ENCODE measurements at places on chromosomes 2 and 18.
A peak's percentile ranks its signal among the peaks of the same experiment; 100 is the strongest.

GRCh38 chr2:1088192-1088860 is 137.7 kb downstream of the SNTG2 start:
- no peak for DNase-seq

- no peak for DNase-seq
Observed at GRCh38 chr2:46385786-46386577, 88.8 kb downstream of the EPAS1 start.

- no peak for DNase-seq
Observed at GRCh38 chr2:136012315-136012714, 26.9 kb upstream of the DARS1 start.

DNA sequence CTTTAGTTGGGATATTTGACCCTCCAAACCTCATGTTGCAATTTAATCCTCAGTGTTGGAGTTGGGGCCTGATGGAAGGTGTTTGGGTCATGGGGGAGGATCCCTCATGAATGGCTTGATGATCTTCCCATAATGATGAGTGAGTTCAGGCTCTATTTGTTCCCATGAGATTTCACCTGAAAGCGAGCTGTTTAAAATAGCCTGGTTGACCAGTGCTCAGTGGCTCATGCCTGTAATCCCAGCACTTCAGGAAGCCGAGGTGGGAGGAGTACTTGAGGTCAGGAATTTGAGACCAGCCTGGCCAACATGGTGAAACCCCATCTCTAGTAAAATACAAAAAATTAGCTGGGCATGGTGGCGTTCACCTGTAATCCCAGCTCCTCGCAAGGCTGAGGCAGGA is 14.9 kb upstream of the PSME4 start:
- no peak for DNase-seq

DNA sequence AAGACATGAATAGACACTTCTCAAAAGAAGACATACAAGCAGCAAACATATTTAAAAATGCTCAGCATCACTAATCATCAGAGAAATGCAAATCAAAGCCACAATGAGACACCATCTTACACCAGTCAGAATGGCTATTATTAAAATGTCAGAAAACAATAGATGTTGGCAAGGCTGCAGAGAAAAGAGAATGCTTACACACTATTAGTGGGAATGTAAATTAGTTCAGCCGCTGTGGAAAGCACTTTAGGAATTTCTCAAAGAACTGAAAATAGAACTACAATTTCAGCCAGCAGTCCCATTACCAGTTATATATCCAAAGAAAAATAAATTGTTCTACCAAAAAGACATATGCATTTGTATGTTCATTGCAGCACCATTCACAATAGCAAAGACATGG is 61.7 kb downstream of the STRADB start:
- DNase-seq: no peak

GRCh38 chr2:10062931-10063365 is 17.3 kb downstream of the CYS1 start:
- no peak for DNase-seq

GRCh38 chr2:165691615-165692014 is 102.4 kb downstream of the GALNT3 start:
- DNase-seq: no peak

DNA sequence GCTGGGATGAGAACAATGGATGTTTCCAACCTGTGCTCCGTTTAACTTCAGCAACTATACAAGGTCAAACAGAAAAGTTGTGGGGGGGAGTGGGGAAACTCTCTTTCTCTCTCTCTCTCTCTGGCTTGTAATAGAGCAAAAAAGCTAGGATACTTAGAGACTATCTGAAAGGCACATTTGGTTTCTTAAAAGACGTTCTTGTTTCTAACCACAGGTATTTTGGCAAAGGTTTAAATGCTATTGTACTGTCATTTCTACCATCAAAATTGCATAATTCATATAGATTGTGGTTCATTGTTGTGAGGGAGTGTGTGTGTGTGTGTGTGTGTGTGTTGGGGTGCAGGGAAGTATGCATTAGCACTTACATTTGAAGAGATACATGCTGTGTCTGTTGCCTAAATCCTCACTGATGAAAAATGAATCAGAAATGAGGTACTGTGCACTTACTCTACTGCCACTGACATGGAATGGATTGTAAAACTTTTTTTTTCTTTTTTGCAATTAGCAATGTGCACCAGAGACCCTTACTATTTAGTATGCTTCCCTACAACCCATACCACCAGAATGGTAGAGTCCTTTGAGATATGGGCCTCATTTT is 841.0 kb upstream of the PIK3C3 start:
- DNase-seq: no peak

GRCh38 chr2:229660951-229661350 is 53.4 kb downstream of the DNER start:
- DNase-seq: no peak

- peak; percentile 24 for DNase-seq
Observed at GRCh38 chr2:218722876-218723785, 12.5 kb downstream of the TTLL4 start.

GRCh38 chr2:207238831-207239701 is 73.3 kb upstream of the KLF7 start:
- DNase-seq: peak; percentile 81

DNA sequence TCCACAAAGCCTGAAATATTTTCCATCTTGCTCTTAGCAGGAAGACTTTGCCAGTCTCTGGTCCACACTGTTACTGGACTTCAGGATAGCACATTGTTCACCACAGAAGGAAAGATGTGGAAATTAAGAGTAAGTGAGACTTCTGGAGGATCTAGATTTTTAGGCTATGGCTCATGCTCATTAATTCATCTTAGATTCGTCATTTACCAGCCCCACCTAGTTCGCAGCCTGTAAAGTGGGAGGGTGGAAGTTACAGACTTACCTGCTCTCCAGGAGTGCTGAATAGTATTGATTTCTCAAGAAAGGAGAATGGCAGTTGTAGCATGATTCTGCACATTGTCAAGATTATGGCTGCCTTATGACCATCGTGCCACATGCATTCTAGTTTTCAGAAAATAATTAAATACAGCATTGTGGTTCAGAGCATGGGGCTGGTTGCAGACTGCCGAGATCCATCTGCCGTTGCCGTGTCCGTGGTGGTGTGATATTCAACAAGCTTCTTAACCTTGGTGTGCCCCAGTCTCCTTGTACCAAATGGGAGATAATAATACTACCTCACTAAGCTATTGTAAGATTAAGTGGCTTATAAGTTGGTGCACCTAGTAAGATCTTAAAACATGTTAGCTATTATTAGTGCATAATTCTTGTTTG is 56.8 kb downstream of the RNF144A start:
- DNase-seq: no peak

- DNase-seq: peak; percentile 27
Observed at GRCh38 chr2:230814616-230815015, 50.1 kb upstream of the ITM2C start.

DNA sequence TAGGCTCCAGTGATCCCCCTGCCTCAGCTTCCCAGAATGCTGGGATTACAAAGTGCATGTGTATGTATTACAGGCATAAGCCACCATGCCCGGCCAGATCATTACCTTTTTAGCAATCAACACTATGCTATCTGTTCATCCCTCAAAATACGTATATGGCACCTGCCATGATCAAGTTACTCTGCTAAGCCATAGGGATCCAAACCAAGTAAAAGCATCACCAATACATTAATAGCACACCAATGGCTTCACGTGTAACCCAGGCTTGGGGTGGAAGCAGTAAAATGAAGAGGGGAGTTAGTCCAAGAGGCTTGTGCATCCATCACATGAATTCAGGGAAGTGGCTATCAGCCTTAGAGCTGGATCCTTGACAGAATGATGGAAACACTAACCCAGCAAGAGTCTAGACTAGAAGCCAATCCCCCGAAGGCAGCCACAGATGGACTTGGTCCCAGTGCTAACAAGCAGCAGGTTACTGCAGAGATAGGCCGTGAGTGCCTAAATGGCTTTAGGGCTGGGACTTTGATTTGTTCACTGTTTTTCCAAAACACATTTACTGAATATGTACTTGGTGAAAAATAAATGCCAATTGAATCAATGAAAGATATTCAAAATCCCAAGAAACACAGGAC is 11.3 kb downstream of the HDLBP start:
- no peak for DNase-seq

DNA sequence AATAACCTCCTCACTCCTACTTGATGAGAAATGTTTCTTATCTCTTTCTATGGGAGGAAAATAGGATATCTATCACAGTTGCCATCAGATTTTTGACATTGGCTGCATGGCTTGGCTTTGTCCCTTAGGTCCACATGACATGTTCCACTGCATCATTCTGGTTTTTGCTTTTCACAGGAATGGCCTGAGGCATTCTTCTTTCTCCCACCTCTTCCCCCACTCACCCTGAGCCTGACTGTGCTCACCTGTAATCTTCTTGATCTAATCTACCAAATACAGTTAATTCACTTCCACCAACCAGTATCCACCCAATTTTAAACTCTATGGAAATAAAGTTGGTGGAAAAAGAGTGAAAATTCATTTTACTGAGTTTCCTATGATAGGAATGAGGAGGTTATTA is 763.5 kb upstream of the CELF4 start:
- DNase-seq: no peak

DNA sequence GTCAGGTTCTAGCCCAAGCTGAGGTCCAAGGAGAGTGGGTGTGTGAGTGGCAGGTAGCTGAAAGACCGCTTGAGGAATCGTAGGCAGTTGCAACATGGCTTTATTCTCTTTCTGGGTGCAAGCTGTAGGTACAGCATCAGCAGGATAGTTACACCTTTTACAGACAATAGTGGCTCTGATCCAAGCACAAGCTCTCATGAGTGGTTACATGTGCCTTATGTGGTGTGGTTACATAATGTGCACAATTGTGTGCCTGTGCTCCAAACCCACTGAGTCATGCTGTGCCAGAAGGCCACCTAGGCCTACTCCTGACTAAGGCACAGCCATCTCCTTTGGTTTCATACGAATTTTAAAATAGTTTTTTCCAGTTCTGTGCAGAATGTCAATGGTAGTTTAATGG is 227.6 kb downstream of the SATB2 start:
- peak; percentile 32 for DNase-seq

DNA sequence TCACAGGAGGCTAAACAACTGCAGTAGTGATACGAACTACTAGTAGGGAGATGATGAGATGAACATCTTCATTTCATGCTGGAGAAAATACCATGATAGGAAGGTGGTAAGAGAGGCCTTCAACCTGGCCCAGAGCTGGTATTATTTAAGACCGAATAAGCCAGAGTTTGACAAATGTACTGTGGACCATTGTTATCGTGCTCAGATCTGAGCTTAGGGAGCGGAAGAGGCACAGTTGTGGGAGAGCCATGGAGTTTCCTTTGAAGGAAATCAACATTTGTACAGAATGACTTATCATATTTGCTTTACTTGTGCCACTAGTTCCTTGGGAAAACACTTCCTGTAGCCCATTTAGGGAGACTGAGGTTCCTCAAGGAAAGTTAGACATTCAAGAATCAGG is 260.6 kb upstream of the TNP1 start:
- no peak for DNase-seq

DNA sequence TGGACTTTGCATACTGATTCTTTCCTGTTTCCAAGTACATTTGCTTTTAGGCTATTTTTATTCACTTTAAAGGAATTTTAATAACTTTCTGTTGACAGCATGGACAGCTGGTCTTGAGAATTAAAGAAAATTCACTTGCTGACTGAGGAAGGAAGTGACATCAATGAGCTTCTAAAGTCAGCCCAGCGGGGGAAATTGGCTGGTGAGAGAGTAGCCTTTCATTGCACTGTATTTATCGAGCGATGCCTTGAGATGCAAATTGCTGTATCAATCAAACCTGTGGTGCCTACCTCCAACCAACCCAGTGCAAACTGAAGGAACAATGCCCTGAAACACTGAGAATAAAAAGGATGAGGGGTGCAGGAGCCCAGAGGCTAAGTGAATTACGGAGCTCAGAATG is 91.4 kb upstream of the AQP4 start:
- DNase-seq: peak; percentile 5

DNA sequence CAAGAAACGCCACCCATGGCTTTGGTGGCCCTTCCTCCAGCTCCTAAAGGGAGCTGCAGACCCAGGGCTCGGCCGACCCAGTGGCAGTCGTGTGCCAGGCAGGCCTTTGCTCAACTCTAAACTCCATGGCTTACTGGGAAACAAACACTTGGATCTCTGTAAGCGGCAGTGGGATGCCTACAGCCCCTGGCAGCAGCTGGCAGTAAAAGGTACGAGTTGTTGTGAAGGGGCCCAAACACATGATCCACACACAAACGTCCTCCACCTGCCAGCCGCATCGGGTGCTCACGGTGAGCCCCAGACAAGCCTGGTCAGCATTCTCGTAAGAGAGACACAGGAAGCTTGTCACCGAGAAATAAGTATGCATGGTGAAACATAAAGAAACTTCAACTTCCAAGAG is 214.9 kb downstream of the MGAT5 start:
- no peak for DNase-seq

DNA sequence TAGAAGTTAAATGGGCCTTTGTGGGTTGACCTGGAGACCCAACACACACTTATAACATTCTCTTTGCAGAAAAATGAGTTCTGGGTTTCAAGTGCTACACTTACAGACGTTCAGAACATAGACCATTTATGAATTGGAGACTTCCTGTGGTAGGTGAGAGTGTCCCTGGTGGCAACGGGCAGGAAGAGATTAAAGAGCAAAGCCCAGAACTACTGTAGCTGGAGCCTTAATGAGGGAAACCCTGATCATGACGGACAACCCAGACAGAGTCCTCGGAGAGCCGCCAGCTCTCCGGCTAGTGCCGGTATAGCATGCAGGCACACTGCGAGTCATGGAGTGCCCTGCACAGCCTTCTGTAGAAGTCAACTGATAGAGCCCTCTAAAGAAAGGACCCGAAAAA is 44.5 kb upstream of the RMDN2 start:
- no peak for DNase-seq

DNA sequence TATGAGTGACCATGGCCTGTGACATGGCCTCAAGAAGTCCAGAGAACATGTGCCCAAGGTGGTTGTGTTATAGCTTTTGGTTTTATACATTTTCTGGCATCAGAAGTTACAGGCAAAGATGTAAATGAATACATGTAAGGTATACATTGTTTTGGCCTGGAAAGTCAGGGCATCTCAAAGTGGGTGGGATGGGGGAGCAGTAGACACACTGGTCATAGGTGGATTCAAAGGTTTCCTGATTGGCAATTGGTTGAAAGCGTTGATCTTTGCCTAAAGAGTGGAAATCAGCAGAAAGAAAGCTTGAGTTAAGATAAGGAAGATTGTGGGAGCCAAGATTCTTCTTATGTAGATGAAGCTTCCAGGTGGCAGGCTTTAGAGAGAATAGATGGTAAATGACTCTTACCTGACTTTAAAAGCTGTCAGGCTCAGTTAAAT is 62.1 kb upstream of the DYNAP start:
- DNase-seq: no peak

DNA sequence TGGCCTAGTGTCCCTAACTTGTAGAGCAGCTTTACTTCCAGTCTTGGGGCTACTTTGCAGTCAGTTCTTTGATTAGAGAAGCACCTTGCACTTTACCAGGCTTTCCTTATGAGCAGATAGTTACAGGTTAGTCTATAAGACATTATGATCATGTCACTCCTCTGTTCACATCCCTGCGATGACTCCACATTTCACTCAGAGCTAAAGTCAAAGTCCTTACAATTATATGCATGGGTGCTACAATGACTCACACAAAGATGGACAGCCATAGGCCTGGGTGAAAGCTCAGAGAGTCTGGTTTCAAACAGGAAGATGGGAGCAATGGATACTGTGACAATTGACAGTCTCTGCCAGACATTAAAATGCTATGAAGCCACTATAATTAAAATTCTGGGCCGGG is 27.1 kb upstream of the SSB start:
- no peak for DNase-seq

All from Kasumi-1 (cell line).